ENCODE measurements at places on chromosomes 4 and X.

- no peak for DNase-seq
These were observed 1094.7 kb upstream of the TENM3 start for GRCh38 chr4:181148470-181148869.

DNA sequence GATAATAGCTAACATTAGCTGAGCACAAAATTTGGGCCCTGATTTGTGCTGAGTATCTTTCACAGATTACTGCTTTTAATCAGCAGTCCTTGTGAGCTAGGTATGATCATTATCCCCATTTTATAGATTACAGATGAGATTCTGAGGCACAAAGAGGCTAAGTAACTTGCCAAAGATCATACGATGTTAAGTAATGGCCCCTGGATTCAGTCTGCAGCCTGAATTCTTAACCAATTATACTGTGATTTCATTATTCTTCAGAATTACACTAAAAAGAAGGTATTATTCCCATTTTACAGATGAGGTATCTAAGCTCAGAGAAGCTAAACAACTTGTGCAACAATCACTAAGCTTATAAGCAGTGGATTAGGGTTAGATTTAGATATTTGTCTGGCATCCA, 97.9 kb upstream of the MYOZ2 start:
- DNase-seq, result no peak

DNA sequence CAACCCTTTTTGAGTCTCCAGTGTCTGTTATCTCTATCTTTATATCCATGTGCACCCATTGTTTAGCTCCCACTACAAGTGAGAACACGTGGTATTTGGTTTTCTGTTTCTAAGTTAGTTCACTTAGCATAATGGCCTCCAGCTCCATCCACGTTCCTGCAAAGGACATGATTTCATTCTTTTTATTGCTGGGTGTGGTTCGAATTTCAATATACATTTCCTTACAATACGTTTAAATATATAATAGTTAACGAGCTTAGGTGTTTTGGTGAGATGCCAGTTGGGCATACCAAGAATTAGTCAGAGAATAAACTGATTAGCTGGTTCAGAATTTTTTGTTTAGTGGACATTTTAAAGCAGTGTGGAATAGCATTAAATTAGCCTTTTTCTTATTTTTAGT, 196.7 kb downstream of the CFAP47 start:
- DNase-seq, result no peak

- no peak for DNase-seq
These were observed 6.4 kb upstream of the SEPTIN11 start for GRCh38 chr4:76943129-76943620.

DNA sequence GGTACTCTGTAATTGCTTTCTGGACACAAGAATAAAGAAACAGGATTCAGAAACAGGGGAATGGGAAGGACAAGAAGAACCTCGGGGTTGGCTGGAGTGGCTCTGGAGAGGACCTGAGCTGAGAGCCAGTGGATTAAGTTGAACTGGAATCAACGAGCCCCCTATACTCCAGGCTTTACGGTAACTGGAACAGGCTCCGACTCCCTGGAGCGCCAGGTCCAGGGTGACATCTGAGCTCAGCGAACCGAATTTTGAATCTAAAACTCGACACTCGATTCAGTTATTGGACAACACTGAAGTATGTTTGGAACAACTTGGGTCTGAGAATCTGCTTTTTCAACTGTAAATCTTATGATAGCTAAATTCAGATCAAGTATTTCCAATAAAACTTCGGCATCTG, 23.9 kb downstream of the HMX1 start:
- no peak for DNase-seq

- DNase-seq, result peak; percentile 57
These were observed at the start of gene CHST7 for GRCh38 chrX:46573331-46573891. CHST7 (plus strand) TSS chrX:46573765; CDS start chrX:46573932, 167 bp downstream.

- DNase-seq, result no peak
These were observed 311.2 kb downstream of the DHX15 start for GRCh38 chr4:24273136-24273535.

DNA sequence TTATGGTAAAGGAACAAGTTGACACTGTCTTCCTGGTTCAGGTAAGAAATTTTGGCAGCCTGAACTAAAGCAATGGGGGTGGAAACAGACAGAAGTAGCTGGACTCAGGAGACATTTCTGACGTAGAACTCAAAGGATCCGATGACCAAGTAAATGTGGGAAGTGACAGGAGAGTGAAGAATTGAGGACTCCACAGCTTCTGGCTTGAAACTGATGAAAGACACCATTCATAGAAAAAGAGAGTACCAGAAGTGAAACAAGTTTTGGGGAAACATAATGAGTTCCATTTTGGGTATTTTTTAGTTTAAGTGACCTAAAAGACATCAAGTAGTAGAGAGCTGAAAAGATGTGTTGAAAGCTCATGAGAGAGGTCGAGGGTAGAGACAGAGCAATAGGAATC, 5.7 kb downstream of the FAM120C start:
- no peak for DNase-seq

DNA sequence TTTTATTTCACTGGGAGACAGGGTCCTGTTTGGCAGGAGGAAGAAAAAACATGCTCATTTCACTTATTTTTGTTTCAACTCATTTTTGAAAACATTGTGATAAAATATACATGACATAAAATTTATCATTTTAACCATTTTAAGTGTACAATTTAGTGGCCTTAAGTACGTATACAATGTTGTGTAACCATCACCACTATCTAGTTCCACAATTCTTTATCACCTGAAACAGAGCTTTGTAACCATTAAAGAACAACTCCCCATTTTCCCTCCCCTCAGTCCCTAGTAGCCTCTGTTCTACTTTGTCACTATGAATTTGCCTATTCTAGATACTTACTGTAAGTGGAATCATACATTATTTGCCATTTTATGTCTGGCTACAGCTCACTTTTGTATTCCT, 143.8 kb downstream of the GPAT3 start:
- no peak for DNase-seq

- no peak for DNase-seq
These were observed 45.7 kb downstream of the ARHGAP10 start for GRCh38 chr4:147777456-147778091.

GRCh38 chr4:3649491-3649890, 116.7 kb upstream of the ADRA2C start:
- no peak for DNase-seq

GRCh38 chr4:81663368-81663767, 191.7 kb upstream of the RASGEF1B start:
- DNase-seq, result no peak

GRCh38 chr4:127967141-127967775, 2.1 kb downstream of the ABHD18 start:
- DNase-seq, result no peak

DNA sequence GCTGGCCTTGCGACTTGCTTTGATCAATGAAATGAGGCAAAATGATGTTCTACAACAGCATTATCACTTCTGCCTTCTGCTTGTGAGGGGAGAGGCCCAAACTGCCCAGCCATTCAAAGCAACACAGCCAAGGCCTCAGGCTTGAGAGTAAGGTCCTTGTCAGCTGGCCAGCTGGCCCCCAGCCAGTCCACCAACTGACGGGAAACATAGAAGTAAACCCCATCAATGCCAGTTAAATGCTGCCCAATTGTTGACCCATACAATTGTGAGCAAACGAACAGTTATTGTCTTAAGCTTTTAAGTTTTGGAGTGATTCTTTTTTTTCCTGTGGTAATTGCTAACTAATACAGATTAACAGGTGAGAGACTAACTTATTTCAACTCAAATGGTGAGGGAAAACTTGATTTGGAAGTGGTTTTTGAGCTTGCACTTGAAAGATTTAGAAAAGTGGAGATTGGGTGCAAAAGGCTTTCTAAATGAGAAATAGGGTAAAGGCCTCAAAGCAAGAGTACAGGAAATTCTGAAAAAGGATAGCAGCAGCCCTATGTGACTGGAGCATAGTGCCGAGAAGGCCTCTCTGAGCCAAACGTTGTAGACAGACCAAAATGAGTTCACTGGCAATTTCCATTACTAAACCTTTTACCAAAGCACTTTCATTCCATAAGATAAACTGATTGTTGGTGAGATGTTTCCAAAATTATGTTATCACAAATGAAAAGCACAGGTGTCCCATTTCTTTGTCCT, 66.9 kb downstream of the ARHGEF38 start:
- DNase-seq, result no peak

DNA sequence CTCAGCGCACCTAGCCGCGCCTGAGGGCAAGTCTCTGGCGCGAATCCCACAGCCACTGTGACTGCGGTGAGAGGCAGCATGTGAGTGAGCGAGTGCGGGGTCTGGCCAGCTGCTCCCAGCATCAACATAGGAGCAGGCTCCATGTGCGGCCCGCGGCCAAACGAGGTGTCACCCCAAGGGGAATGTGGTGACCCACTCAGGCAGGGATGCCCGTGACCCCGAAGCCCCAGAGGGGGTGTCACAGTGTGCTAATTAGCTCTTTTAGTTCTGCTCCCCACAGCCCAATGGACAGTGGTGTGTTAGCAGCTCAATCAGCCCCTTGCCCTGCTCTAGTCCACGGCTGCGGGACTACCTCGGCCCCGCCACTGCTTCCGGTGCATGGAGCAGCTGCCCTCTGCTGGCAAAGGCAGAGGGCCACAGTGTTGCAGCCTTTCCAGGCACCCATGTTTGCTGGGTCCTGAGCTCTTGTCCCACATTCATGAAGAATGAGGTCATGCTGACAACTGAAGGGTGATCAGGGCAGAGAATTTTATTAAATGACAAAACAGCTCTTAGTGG, 61.4 kb downstream of the AGA start:
- DNase-seq, result no peak

DNA sequence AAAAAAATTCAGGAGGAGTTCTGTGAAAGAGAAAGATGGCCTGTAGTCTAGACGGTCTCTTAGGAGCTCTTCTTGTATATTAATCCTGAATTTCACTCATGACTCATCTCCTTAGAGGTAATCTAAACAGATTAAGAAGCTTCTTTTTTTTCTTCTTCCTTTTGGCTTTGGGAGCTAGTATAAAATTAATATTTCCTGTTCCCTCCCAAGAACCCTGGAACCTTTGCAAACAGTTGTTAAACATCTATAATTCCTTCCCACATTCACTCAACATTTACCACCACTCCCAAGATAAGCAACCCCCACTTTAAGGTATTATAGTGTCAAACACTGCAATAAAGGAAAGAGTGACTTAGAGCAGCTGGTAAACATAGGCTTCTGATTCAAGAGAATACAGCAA, 146.4 kb upstream of the EDNRA start:
- no peak for DNase-seq

GRCh38 chr4:54197926-54198325, 31.2 kb upstream of the PDGFRA start:
- DNase-seq, result no peak

DNA sequence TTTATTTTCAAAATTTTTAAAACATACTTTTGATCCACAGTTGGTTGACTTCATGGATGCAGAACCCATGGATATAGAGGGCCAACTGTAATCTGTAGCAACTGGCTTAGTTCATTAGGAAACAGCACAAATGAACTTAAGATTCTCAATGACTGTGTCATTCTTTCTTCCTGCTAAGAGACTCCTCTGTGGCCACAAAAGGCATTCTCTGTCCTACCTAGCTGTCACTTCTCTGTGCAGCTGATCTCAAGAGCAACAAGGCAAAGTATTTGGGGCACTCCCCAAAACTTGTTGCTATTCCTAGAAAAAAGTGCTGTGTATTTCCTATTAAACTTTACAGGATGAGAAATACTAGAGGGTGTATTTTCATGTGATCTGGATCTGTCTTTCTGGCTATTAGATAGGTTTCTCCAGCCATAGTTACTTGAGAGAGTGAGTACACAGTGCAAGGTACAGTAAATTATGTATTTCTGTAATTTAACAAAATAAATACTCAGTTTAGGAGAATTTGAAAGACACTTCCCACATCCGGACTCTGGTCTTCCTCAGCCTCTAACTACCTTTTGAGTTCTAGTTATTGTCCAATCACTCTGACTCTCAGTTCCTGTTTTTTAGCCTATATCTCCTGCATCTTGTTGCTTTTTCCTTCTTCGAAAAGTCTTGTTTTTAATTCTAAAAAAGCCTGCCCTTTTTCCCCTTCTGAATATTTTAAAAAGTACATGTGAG, 21.8 kb downstream of the TLR2 start:
- no peak for DNase-seq

DNA sequence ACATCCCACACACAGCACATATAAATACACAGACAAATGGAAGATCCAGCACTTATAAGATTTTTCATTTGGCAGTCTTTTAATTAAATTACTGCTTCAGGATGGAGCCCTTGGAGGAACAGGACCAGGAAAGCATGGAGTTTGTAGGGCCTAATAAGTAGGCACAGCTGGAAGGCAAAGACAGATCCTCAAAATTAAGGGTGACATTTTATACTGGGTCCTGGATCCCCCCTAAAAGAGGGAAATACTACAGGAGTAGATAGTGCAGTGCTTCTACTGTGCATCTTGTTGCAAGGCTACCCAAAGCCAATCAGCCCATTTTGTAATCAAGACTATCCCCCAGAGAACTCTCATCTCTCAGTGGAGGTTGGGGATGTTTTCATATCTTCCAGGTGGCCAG, 1860.7 kb upstream of the PCDH10 start:
- no peak for DNase-seq

Measured in activated CD4-positive, alpha-beta T cell treated with anti-CD3 and anti-CD28 coated beads, Interleukin-2, amount 50 U/mL, for 4 hours (primary cell).